Stimulated activated CD4-positive, alpha-beta T cell treated with anti-CD3 and anti-CD28 coated beads, Interleukin-15, amount 100 ng/mL, for 1 hour (primary cell): ENCODE measurements at places on chromosomes 5 and 9.

DNA sequence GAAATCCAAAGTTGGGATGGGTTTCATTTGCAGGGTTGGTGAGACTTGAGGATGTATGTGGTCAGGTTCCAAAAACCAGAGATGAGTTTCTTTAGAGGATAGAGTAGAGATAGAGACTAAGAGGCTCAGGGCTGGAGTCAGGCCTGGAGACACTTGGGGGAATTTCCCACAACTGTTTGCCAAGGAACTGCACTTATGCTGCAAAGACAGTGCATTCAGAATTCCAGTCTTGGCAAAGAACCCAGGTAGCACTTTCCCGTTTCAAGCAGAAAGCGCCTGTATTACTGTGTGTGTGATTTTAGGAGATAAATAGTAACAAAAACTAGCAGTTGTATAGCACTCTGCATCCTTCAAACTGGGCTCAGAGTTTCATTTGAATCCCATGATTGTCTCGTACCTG, 55.4 kb downstream of the SNCAIP start:
- DNase-seq = no peak

DNA sequence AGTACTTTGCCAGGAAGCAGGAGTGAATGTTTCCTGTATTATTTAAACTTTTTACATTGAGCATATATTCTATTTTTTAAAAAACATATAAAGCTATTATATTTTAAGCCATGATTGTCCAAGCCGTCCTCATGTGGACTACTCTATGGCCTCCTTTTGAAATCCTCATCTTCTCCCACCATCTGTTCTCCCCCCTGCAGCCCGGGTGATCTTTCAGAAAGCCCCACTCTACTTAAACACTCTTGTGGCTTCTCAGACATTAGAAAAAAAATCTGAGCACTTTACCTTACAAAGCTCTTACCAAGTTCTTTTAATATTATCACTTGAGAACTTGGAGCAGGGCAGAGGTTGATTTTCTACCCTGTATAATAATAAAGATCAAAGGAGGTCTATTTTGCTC, 95.4 kb downstream of the CAVIN4 start:
- no peak for DNase-seq

GRCh38 chr5:61289241-61289640, 42.8 kb upstream of the ZSWIM6 start:
- no peak for DNase-seq

DNA sequence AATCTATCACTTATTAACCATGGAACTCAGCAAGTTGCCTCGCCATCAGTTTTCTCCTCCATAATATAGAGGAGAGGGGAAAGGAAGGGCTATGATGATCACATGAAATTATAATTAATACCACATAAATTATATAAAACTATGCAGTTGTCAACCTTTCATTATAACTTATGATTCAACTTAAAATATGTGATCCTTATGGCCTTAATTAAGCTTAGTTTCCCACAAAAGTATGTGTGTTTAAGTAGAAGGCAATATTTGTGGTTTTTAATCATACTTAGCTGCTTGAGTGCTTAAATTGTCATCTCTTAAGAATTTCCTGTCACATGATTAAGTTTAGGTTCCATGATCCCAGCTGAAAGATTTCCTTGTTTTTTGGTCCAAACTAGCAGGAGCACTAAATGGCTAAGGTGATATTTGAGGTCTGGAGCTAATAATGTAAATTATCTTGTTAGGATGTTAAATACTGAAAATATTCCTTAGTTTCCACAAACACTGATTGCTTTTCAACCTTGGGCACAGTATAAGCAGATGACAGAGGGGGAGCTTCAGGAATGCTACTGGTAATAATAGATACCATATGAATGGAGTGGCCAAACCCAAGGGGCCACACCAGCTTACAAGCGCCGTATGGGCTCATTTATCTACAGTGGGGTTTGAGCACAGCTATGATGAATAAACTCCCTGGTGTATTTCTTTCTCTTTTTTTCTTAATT, 26.4 kb upstream of the F2R start:
- no peak for DNase-seq

- DNase-seq = no peak
Observed at GRCh38 chr5:55763746-55764420, 26.0 kb downstream of the DDX4 start.

DNA sequence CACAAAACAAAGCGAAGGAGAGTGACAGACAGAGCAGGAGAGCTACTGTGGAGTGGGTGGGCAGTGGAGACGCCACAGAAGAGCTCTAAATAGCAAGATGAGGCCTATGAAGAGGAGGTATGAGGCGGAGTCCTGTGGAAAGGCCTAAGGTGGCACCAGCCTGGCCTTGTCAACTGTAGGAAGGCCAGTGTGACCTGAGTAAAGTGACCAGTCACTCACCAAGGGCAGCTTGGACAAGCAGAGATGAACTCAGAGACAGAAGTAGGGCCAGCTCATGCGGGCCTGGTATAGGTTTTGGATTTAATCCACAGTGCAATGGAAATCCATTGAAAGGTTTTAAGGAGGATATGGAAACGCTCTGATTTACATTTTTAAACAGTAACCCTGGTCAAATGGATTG, 23.8 kb upstream of the SH3RF2 start:
- no peak for DNase-seq

DNA sequence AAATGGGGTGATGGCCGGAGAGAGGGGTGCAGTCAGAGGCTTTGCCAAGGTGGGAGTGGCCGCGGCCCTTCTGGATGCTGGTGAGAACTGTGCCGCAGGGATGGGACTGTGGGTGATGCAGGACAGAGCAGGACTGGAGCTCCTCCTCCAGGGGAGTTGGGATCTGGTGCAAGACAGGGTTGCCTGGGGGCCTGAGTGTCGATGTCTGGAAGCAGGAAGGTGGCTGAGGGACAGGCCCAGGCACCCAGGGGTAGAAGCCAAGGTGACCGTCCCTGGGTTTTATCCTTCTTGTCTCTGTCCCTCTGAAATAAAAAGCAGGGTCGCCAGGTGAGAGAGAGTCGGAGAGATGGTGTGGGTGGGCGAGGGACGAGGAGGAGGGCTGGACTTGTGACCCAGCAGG, 89.1 kb upstream of the IER5L start:
- no peak for DNase-seq

DNA sequence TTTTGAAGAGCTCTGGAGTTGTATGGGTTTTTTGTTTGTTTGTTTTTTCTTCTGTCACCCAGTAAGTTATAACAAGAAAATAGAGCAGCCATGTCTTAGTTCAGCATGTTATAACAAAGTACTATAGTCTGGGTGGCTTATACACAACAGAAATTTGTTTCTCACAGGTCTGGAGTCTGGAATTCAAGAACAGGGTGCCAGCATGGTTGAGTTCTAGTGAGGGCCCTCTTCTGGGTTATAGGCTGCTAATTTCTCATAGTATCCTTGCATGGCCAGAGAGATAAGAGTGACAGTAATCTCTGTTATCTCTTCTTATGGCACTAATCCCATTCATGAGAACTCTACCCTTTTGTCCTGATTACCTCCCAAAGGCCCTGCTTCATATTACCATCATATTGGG, 114.7 kb downstream of the GIN1 start:
- DNase-seq = no peak

- no peak for DNase-seq
Observed at GRCh38 chr5:113179156-113179555, 202.6 kb downstream of the DCP2 start.

DNA sequence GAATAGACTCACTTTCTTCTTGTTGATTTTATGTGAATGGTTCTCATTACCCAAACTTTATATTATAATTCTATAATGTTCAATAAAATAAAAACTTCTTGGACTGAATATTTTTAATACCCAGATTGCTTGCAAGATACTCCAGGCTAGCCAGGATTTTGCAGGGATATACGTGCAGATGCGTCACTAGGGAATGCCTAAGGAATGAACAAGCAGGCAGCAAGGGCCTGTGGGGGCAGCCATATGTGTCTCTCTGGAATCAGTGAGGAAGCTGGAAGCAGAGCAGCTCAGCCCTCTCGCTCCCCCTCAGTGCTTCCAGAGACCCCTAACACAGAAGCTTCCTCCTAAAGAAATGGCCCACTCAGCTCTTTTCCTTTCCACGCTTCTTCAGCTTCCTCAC, 457.4 kb downstream of the CCDC171 start:
- no peak for DNase-seq

GRCh38 chr9:136981588-136982231, 1.1 kb upstream of the LCNL1 start:
- no peak for DNase-seq

DNA sequence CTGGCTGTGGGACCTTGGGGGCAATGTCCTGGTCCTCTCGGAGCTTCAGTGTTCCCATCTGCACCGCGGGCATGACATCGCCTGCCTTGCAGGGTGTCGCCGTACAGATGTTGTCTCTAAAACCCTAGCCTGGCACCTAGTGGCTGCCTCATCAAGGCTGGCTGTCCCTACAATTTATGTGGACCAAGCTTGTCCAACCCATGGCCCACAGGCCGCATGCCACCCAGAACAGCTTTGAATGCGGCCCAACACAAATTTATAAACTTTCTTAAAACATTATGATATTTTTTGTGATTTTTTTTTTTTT, 18.3 kb upstream of the ASS1 start:
- DNase-seq = no peak

DNA sequence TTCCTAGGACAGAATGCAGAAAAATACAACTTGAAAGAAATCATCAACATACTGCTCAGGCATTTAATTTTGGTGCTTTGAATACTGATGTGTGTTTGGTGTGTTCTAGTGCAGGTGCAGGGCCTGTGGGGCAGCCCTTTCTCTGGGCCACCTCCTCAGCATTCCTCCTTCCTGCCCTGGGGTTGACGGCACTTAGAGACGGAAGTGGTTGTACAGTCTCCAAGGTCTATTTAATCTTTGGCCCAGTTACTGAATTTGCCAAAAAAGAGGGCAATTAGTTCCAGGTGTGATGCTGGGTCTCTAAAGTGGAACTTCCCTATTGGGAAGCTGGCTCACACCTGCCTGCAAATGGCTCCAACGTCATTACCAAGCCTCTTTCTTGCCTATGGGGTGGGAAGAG, 269.0 kb downstream of the SH3GL2 start:
- DNase-seq = no peak

GRCh38 chr5:73617510-73618279, 8.3 kb upstream of the ARHGEF28 start:
- no peak for DNase-seq

GRCh38 chr5:143395638-143396352, 7.7 kb downstream of the NR3C1 start:
- no peak for DNase-seq

GRCh38 chr9:82565188-82565969, 497.6 kb downstream of the RASEF start:
- no peak for DNase-seq

GRCh38 chr9:135962696-135963307, 1.6 kb upstream of the UBAC1 start:
- DNase-seq = no peak

DNA sequence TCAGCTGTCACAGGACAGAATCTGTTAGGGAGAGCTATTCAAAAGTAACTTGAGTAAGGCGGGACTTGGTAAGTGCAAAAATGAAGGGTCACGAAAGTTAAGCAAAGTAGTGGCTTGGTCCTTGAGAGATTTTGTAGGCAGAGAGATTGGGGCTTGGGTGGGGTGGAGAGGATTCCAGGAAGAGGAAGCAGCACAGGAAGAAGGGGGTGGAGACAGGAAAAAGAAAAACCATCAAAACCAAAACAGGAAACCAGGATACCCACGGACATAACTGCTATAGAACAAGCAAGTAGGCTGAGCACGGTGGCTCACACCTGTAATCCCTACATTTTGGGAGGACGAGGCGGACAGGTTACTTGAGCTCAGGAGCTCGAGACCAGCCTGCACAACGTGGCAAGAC, 3.7 kb downstream of the ROPN1L start:
- no peak for DNase-seq

GRCh38 chr9:121486043-121486442, 13.6 kb downstream of the GGTA1 start:
- DNase-seq = no peak

- DNase-seq = no peak
Observed at GRCh38 chr5:6193310-6193709, 185.0 kb downstream of the MED10 start.

DNA sequence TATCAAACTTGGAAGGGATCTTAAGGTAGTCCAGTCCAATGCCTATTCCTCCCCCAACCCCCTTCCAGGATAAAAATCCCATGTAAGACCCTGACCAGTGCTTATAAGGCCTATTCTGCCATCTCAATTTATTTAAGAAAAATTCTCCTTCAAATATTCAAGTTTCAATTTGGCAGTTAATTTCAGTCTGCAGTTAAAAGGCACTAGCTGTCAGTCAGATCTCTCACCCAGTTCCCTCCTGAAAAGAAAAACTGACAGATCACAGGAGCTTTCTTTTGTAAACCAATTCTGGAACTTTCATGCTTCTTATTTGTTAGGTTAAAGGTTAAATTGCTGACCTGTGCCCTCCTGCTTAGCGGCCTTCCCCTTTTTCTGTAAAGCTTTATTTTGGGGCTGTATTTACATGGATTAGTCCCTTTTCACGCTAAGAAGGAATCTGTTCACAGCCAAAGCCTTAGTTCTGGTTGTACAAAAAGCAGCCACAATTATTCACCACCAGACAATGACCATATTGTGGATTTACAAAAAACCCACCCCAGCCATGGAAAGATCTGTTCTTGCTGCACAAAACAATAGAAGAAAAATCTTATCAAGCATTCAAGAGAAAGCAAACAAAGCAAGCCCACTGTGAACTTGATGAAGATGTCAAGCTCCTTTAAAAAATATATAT, 68.7 kb downstream of the DENND1A start:
- no peak for DNase-seq

DNA sequence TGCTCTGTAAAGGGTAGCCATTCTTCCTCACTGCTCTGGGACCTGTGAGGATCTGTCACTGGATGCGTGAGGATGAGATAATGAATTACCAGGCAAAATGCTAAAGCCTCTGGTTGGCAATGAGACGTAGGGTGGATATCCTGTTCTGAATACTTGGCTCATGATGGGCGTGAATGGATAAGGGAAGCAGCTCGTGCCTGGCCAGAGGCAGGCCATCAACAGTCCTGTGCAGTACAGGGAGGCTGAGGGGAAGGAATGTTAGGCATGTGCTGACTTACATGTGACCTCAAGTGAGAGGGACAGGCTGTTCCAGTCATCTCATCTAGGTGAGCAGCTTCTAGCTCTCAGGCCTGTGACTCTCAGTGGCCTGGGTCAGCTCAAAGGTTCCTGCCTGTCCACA, 172.8 kb downstream of the CARTPT start:
- DNase-seq = no peak

DNA sequence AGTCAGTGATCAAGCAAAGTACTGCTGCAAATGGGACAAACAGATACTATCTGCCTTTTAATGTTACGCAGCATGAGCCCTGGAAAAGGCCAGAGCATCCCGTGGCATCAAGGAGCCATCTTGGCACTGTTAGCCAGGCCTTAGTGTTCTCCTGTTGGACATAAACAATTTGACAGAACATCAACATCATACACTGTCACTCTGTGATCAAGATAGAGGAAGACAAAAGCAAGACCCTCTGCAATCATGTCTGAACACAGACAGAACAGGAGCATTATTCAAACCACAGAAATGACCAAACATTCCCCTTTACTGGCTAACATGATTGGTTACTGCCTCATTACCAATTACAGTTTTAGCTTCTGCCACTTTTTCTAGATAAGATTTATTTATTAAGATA, 21.2 kb upstream of the ROPN1L start:
- no peak for DNase-seq
